Glutamatergic neuron (in vitro differentiated cells): ENCODE measurements at places on chromosomes 1 and 21. TPM values are rescaled to one million over a fixed set of nuclear protein-coding genes. Genes with fewer than 3 reads are reported as not detected.
A peak's percentile ranks its signal among the peaks of the same experiment; 100 is the strongest.

- H3K4me3 ChIP-seq: no peak overlapping the region
- no peaks in the 10 kb centered on the region for H3K36me3 ChIP-seq
- H3K4me1 ChIP-seq: peaks cover 2% of the 10 kb centered on the region
- no peak overlapping the region for H3K27ac ChIP-seq
- H3K27me3 ChIP-seq: no peaks in the 10 kb centered on the region
Observed at GRCh38 chr1:60978421-60979357, 103.7 kb upstream of the NFIA start.

DNA sequence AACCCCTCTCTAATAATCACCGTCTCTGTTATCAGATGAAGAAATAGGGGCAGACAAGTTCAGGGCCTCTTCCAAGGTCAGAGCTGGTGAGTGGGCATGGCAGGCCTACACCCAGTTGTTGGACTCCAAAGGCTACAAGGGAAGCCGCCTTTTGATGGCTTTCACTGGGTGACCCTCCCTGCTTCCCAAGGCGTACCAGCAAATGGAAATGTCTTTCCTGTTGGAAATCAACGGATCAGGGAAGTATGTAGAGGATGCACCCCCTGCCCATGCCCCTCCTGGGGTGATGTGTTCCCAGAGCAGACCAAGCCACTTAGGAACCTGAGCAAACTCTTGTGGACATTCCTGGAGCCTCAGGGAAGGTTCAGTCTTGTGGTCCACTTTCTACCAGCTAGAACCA lies 47.4 kb downstream of the LGR6 start:
- H3K36me3 ChIP-seq: no peaks in the 10 kb centered on the region
- H3K4me3 ChIP-seq: no peak overlapping the region
- peaks cover 10% of the 10 kb centered on the region for H3K27me3 ChIP-seq
- H3K4me1 ChIP-seq: peaks cover 3% of the 10 kb centered on the region
- no peak overlapping the region for H3K27ac ChIP-seq

Gene TMEM125
- total RNA-seq: not detected

DNA sequence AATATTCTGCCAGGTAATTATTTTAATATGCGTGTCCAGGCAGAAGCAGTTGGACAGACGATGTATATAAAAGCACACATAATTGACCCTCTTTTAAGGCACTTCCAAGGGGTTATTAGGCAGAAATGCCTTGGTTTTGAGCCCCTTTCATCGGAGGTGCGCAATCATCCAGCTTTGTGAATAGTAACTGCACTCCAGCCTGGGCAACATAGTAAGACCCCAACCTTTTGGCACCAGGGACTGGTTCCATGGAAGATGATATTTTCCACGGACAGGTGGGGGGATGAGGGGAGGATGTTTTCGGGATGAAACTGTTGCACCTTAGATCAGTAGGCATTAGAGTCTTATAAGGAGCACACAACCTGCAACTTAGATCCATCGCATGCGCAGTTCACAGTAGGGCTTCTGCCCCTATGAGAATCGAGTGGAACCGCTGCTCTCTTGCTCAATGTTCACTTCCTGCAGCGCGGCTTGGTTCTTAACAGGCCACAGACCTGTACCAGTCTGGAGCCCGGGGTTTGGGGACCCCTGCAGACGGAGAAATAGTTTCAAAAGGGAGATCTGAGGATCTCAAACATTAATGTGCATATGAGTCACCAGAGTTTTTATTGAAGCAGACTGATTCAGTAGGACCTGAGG lies 1.8 kb upstream of the MCOLN2 start:
- peaks cover 3% of the 10 kb centered on the region for H3K4me1 ChIP-seq
- no peak for DNase-seq
- no peak overlapping the region for H3K27ac ChIP-seq
- H3K4me3 ChIP-seq: peak overlapping the region; percentile 74
- peaks cover 9% of the 10 kb centered on the region for H3K27me3 ChIP-seq

DNA sequence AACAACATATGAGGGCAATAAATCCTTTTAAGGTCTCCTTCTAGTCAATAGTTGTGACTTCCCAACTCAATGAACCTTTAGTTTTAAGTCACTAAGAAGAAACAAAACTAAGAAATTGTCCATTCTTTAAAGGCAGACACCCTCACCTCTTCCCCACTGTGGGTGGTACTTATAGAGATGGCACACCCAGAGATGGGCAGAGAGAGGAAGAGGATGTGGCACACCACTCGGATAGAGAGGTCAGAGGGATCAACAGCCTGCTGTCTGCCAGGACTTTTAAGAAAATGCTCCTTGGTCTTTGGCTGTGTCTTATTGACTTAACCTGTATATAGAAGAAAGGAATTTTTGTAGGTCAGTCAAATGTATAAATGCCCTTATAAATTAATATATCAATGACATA lies 45.1 kb downstream of the FASLG start:
- no peaks in the 10 kb centered on the region for H3K36me3 ChIP-seq
- H3K4me1 ChIP-seq: no peaks in the 10 kb centered on the region
- no peak for DNase-seq
- H3K27me3 ChIP-seq: no peaks in the 10 kb centered on the region
- H3K4me3 ChIP-seq: no peak overlapping the region

DNA sequence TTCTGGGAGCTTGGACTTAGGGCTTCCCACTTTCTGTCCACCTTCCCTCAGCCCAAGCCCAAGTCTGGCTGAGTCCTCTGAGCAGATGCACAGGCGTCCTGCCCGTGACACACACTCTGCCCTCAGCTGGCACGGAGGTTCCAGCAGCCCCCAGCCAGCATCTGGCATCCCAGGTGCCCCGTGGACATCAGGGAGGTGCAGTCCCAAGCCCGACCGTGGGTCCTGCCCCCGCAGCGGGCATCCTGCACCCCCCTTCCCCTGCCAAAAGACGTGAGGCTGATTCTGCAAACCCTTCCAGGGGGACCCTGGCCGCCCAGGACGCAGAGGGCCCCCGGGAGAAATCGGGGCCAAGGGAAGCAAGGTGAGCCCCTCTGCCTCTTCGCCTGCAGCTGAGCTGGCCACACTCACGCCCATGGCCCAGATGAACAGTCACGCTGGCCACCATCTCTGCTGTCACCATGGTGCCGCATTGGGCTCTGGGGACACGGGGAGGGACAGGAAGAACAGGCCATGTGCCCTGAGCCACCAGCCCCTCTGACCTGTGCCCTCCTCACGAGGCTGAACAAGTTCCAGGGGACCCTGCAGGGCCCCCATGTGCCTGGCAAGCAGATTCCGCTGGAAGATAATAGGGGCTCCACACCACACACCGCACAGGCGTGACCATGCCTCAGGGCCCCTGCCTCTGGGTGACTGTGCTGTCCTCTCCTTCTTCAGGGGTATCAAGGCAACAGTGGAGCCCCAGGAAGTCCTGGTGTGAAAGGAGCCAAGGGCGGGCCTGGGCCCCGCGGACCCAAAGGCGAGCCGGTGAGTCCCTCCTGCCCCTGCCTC lies 20.6 kb downstream of the COL6A2 start:
- H3K27me3 ChIP-seq: no peaks in the 10 kb centered on the region
- no peak overlapping the region for H3K4me3 ChIP-seq
- no peak overlapping the region for H3K27ac ChIP-seq
- no peaks in the 10 kb centered on the region for H3K36me3 ChIP-seq
- peak; percentile 14 for DNase-seq
- no peaks in the 10 kb centered on the region for H3K4me1 ChIP-seq

GRCh38 chr1:152047730-152048415 lies 11.1 kb upstream of the S100A11 start:
- H3K27ac ChIP-seq: peak overlapping the region; percentile 99
- H3K36me3 ChIP-seq: no peaks in the 10 kb centered on the region
- DNase-seq: peak; percentile 82
- peaks cover 4% of the 10 kb centered on the region for H3K27me3 ChIP-seq
- H3K4me1 ChIP-seq: peaks cover 19% of the 10 kb centered on the region
- H3K4me3 ChIP-seq: peak overlapping the region; percentile 84

DNA sequence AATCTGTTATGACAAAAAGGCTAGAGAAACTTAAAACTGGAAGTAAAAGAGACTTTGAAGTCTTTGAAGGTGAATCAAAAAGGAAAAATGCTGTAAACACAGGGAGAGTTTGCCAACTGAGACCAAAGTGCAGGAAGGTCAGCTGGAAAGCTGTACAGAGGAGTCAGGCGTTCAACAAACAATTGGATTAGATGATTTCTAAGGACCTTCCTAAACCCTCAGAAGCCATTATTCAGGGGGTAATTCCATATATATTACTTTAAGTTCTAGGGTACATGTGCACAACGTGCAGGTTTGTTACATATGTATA lies 156.8 kb downstream of the ZBTB18 start:
- H3K4me3 ChIP-seq: no peak overlapping the region
- H3K27ac ChIP-seq: no peak overlapping the region
- no peaks in the 10 kb centered on the region for H3K36me3 ChIP-seq

GRCh38 chr1:32998064-32998463 lies 33.5 kb upstream of the RNF19B start:
- no peaks in the 10 kb centered on the region for H3K27me3 ChIP-seq
- peak overlapping the region; percentile 48 for H3K27ac ChIP-seq
- no peak overlapping the region for H3K4me3 ChIP-seq
- H3K4me1 ChIP-seq: no peaks in the 10 kb centered on the region

Gene WNT3A
- total RNA-seq: not detected
